SK-MEL-5 (cell line): ENCODE measurements at places on chromosomes 7 and 10. TPM values are rescaled to one million over a fixed set of nuclear protein-coding genes. Genes with fewer than 3 reads are reported as not detected.

Gene FOXI2
- total RNA-seq: not detected in 2 replicates

Gene PCLO
- total RNA-seq: 1,083 and 1,128 TPM in 2 replicates

Gene SPOCK2
- 0.05 and 0.24 TPM in 2 replicates for total RNA-seq

Gene TMEM273
- total RNA-seq: not detected in 2 replicates

Gene MBL2
- 0.16 TPM in 1 of 2 replicates, not detected in the other for total RNA-seq

Gene TRIP6
- total RNA-seq: 107 and 109 TPM in 2 replicates

Gene HECTD2
- 3.8 and 4.5 TPM in 2 replicates for total RNA-seq

Gene NEURL1
- total RNA-seq: 0.58 TPM in 1 of 2 replicates, not detected in the other

Gene PLAU
- 0.05 TPM in 1 of 2 replicates, not detected in the other for total RNA-seq

Gene OR9A2
- total RNA-seq: not detected in 2 replicates

Gene RAB19
- total RNA-seq: not detected in 2 replicates

Gene SPACDR
- not detected in 2 replicates for total RNA-seq

Gene CNTNAP2
- total RNA-seq: not detected in 2 replicates

Gene ACTR3C
- not detected in 2 replicates for total RNA-seq

Gene ERVW-1
- total RNA-seq: not detected in 2 replicates

Gene NDUFB2
- 230 and 286 TPM in 2 replicates for total RNA-seq

Gene MYOF
- total RNA-seq: 8.9 and 9.1 TPM in 2 replicates

Gene PTF1A
- not detected in 2 replicates for total RNA-seq

Gene MKI67
- total RNA-seq: 11.7 and 21.6 TPM in 2 replicates

Gene LIPM
- total RNA-seq: not detected in 2 replicates
